H7 (cell line): ENCODE measurements at places on chromosomes 2 and 18.
A peak's percentile ranks its signal among the peaks of the same experiment; 100 is the strongest.

- DNase-seq: no peak
Observed at GRCh38 chr2:54588244-54588899, 132.2 kb downstream of the SPTBN1 start.

- no peak for DNase-seq
Observed at GRCh38 chr2:9251154-9252001, 44.8 kb downstream of the ASAP2 start.

GRCh38 chr2:96306370-96306769 is 1.0 kb upstream of the SNRNP200 start:
- DNase-seq: no peak

- no peak for DNase-seq
Observed at GRCh38 chr2:85369500-85369899, 14.9 kb downstream of the ELMOD3 start.

DNA sequence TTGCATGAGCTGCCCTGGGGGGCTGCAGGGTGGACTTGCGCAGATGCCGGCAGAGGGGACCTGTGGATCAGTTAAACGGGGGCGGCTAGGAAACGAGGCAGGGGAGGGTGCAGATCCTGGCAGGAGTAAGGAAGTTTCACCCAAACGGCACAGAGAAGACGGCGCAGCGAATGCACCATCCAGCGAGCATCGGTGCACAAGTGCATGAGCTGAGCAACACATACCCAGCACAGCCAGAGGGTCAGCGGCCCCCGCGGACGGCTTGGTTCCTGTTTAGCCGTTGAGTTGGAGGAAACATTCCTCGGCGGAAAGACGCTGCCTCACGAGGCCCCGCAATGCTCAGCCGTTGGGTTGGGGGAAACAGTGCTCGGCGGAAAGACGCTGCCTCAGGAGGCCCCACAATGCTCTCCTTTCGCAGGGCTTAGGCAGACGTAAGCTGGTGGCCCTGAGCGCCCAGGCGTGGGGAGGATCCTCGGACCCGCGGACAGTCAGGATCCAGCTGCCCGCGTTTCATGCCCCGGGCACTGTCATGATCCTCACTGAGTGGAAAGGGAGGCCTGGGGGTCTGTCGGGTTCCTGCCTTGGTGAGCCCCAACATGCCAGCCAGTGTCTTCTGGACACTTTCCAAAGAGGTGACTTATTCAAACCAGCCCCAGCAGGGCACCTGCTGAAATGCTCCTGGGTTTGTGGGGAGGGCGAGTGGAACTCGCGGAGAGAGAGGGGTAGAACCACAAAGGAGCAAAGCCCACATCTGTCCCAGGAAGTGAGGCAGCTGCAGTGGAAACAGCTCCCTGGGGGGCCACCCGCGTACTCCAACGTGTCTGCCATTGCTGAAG is 86.3 kb downstream of the NDUFA10 start:
- peak; percentile 67 for DNase-seq

DNA sequence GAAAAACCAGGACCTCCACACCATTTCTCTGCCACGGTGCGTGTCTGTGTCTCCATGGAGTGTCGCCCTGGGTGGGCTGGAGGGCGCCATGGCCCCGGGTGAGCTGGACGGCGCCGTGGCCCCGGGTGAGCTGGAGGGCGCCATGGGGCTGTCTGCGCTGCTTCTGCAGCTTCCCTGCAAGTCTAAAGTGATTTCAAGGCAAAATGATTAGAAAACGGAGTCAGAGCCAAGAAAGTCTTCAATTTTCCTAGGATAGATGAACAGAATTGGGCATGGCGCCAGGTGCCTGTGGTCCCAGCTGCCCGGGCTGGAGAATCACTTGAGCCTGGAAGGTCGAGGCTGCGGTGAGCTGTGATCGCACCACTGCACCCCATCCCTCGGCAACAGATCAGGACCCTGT is 27.7 kb upstream of the NFATC1 start:
- DNase-seq: peak; percentile 41

GRCh38 chr18:26471027-26471426 is 77.3 kb downstream of the KCTD1 start:
- no peak for DNase-seq

GRCh38 chr2:144476682-144477081 is 43.2 kb downstream of the ZEB2 start:
- DNase-seq: no peak

DNA sequence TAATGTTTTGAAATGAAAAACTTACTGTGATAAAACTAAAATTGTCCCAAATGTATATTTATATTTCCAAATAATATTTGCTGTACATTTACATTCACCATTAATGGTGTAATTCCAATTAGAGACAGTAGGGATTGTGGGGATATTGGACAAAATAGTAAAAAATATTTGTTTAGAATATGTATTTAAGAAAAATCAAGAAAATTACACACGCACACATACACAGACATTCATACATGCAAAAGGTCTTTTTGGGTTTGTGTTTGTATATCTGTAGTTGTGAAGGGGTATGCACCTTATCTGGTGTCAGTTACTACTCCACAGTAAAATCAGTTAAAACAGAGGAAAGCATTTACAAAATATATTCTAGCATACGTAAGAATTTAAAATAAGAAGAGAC is 435.9 kb upstream of the ZNF804A start:
- DNase-seq: no peak

DNA sequence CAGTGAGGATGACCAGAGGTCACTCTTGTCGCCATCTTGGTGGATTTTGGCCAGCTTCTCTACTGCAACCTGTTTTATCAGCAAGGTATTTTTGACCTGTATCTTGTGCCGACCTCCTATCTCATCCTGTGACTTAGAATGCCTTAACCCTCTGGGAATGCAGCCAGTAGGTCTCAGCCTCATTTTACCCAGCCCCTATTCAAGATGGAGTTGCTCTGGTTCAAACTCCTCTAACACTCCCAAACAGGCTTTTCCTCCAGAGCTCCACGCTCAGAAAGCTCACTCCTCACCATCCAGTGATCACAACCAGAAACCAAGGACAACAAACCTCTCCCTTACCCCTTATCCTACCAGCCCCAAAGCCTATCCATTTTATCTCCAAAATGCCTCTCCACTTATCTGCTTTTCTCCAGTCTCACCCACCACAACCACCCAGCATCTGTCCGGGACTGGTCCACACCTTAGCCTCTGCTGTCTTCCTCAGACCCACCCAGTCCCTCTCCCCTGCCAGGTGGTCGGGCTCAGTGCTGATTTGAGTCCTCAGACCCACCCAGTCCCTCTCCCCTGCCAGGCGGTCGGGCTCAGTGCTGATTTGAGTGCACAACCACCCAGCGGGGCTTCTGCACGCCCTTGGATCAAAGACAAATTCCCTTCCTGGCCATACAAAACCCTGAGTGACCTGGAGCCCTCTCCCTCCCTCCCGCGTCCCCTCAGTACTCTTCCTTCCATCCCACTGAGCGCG is 11.7 kb upstream of the SMAD7 start:
- no peak for DNase-seq

- DNase-seq: no peak
Observed at GRCh38 chr2:229943171-229943570, 20.9 kb downstream of the FBXO36 start.

- DNase-seq: no peak
Observed at GRCh38 chr2:213733893-213734292, 449.6 kb downstream of the SPAG16 start.

GRCh38 chr2:38187541-38188011 is 111.6 kb upstream of the CYP1B1 start:
- no peak for DNase-seq

DNA sequence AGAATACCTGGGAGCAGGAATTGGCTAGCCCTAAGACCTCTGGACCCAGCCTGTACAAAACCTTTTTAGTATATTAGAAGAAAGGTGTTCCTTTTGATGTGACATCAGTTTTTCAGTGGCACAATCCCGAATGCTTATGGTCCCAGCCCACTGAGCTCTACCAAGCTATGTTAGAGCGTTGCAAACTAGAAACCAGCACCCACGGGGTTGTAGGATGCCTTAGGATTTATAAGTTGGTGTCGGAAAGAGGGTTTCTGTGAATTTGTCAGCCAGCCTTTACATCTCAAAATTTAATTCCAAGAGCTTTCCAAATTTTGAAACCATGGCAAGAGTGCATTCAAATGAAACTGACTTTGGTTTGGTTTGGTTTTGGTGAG is 499 bp upstream of the LMAN1 start:
- no peak for DNase-seq

DNA sequence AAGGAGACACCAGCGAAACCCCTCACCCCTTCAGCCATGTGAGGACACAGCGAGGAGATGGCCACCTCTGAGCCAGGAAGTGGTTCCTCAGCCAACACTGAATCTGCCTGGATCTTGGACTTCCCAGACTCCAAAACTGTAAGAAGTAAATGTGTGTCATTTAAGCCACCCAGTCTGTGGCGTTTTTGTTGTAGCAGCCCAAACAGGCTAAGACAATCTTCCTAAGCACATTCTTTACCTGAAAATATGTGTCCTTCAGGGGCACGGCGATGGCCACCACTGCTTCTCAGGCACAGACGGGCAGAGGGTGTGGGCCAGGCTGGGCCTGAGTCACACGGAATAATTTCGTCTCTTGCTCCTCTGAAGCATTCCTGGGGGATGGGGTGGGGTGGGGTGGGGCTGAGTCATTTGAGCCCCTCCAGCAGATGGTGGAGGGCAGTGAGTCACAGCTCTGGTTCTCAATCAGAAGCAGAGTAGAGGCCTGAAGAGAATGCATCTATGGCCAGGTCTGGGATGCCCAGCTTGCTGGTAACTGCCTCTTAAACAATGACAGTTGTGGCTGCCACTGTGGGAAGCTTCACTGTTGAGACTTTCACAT is 142.4 kb downstream of the CAPN13 start:
- no peak for DNase-seq

GRCh38 chr18:6722690-6723089 is 6.8 kb upstream of the ARHGAP28 start:
- no peak for DNase-seq

DNA sequence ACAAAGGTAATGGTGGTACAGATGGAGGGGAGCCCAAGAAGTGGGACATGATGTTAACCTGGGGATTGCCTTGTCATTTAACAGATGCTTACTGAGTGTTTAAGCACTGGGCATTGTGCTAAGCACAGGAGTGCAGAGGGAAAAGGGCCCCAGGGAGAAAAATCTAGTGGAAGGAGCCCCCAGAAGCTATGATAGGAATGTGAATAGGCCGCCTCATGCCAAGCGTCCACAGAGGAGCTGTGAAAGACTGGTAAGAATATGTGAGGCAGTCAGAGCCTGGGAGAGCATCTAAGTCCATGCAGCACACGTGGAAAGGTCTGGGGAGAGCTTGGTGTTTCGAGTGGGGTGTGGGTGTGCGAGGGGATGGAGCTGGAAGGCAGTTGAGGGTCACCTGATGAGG is 5.5 kb downstream of the ZNF532 start:
- DNase-seq: no peak
